Upper lobe of right lung (tissue), 1 donor: ENCODE measurements at places on chromosomes 6 and 20. TPM values are rescaled to one million over a fixed set of nuclear protein-coding genes. Genes with fewer than 3 reads are reported as not detected.
A peak's percentile ranks its signal among the peaks of the same experiment; 100 is the strongest.

GRCh38 chr20:5973172-5973571, 22.7 kb downstream of the MCM8 start:
- no peak overlapping the region for H3K4me3 ChIP-seq
- DNase-seq = no peak
- peaks cover 3% of the 10 kb centered on the region for H3K36me3 ChIP-seq
- H3K27me3 ChIP-seq = no peaks in the 10 kb centered on the region

- peaks cover 13% of the 10 kb centered on the region for H3K4me1 ChIP-seq
- H3K36me3 ChIP-seq = no peaks in the 10 kb centered on the region
- H3K27me3 ChIP-seq = peaks cover 15% of the 10 kb centered on the region
- H3K27ac ChIP-seq = no peak overlapping the region
- DNase-seq = peak; percentile 65
Measured at GRCh38 chr20:35604449-35604747, 11.2 kb upstream of the SPAG4 start.

GRCh38 chr6:16474772-16475493, 236.5 kb downstream of the GMPR start:
- peaks cover 17% of the 10 kb centered on the region for H3K4me1 ChIP-seq
- no peak overlapping the region for H3K4me3 ChIP-seq
- no peaks in the 10 kb centered on the region for H3K27me3 ChIP-seq

GRCh38 chr6:57162028-57162427, 10.1 kb upstream of the BAG2 start:
- no peak overlapping the region for H3K27ac ChIP-seq
- DNase-seq = no peak
- H3K36me3 ChIP-seq = peaks cover 24% of the 10 kb centered on the region
- H3K27me3 ChIP-seq = no peaks in the 10 kb centered on the region

DNA sequence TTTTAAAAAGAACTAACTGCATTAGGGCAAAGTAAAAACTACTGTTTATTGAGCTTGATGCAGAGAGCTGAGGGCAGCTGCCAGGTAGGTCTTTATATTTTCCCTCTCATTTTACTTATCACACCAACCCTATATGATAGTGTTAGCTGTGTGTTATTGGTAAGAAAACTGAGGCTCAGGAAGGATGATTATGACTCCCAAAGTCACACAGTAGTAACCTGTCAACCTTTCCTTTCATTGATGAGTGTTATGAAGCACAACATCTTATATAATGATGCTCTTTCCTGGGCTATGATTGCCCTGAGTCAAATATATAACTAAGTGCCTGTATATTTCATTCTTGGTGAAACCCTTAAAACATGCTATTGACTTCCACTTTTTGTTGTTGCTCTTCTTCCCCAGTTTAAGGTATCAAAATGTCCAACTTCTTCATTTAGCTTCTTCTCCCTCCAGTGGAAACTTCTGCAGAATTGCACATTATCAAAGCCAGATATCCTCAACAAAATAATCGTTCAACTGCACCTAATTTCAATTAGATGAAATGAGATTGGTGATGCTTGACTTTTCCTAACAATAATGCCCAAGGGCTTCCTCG, 8.1 kb downstream of the GFOD1 start:
- no peak overlapping the region for H3K4me3 ChIP-seq
- no peaks in the 10 kb centered on the region for H3K36me3 ChIP-seq
- no peak for DNase-seq

The CRISP2 gene
- not detected for total RNA-seq

DNA sequence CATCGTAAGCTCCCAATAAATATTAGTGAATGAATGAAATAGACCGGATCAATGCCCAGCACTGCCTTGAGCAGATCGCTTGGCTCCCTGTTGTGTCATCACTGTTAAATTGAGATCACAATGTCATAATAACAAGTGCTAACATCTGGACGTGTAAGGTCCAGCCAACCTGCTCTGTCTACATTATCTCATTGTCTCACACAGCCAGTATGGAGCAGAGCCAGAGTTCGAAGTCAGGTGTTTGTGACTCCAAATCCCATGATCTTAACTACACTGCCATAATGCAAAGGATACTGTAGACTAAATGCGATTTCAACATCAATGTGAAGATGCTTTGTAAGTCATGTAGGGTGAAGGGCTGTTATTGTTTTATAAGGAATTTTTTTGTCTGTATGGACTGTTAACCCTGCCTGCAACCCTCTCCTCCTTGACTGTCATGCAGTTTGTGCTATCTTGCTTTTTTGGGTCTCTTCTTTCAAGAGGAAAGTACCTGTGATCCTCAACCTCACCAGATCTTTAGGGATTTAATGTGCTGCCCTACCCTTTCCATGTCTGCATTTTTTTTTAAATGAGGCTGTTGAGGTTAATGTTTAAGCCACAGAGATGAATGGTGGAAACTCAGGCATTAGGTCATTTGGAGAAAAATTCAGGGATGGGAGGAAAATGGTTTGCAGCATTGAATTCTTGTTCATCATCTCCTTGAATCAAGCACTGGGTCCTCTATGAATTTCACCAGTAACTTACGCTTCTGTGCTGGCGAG, 49.0 kb upstream of the OCSTAMP start:
- no peaks in the 10 kb centered on the region for H3K36me3 ChIP-seq
- H3K27me3 ChIP-seq = no peaks in the 10 kb centered on the region
- H3K27ac ChIP-seq = no peak overlapping the region

DNA sequence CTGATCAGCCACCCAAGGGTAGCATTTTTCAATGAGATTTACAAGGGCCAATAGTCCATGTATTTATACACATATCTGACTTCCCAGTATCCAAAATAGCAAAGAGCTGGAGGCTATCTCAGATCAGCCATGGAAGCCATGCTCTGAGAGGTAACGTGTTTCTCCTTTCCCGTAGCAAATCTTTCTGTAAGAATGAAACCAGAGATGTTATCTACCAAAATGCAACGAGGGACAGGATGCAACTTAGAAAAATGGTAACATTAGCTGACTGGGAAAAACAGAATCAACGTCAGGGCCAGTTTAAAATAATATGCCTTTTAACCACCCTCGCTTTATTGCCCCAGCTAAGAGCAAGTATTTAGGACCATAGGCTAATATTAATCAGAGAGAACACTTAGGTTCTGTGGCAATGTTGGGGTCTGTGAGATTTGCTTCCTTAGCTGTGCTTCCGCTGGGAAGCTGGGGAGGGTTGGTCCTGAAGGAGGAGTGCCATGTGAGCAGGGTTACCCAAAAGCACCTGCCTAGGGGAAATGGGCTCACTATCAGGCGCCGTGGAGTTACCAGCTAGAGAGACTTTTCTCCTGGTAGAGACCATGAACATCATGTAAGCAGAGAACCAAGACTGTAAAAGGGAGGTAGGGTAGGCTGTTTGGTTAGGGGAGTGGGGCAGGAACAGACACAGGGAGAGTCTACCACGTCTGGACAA, 1.2 kb downstream of the ZNF831 start:
- no peaks in the 10 kb centered on the region for H3K4me1 ChIP-seq
- peak overlapping the region; percentile 64 for H3K27ac ChIP-seq
- H3K4me3 ChIP-seq = no peak overlapping the region
- no peak for DNase-seq
- H3K27me3 ChIP-seq = no peaks in the 10 kb centered on the region

The C20orf144 gene
- 0.23 TPM for total RNA-seq

DNA sequence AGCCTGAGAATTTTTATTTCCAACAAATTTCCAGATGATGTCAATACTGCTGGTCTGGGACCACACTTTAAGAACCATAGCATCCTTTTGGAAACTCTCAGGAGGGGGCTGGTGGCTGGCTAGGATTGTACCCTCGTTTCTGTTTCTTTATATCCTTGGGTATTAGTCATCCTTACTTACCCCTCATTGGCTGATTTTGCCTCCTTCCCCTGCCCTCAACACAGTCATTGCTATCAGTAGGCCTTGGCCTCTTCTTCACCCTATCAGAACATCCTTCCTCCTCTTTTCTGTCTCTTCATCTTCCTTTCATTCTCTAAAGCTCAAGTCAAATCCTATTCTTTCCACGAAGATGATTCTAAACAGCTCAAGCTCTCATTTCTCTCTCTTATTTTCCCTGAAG, 148.5 kb downstream of the ELOVL4 start:
- H3K4me3 ChIP-seq = no peak overlapping the region
- no peaks in the 10 kb centered on the region for H3K36me3 ChIP-seq

DNA sequence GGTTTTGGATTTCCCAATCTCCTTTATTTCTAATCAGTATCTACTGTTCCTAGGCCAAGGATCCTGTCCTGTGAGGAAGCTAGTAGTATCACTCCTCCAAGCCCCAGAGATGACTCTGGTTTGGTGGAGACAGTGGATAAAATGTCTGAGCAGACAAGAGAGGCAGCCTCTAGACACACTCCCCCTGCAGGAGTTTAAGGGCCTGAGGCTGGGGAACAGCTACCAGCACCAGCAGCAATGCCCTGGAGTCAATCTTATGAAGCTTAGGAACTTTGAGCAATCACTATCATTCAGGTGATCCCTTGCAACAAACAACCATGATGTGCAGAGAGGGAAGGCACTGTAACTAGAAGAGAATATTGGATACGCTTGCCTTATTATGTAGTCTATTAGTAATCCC, 384.7 kb upstream of the ID4 start:
- H3K4me1 ChIP-seq = no peaks in the 10 kb centered on the region
- H3K36me3 ChIP-seq = no peaks in the 10 kb centered on the region
- H3K27me3 ChIP-seq = no peaks in the 10 kb centered on the region
- H3K27ac ChIP-seq = no peak overlapping the region

- DNase-seq = no peak
- H3K27ac ChIP-seq = no peak overlapping the region
- H3K4me1 ChIP-seq = no peaks in the 10 kb centered on the region
- no peaks in the 10 kb centered on the region for H3K27me3 ChIP-seq
Measured at GRCh38 chr20:47859278-47859677, 74.0 kb upstream of the SULF2 start.

- H3K27ac ChIP-seq = no peak overlapping the region
- DNase-seq = no peak
- no peaks in the 10 kb centered on the region for H3K36me3 ChIP-seq
- no peaks in the 10 kb centered on the region for H3K27me3 ChIP-seq
- no peak overlapping the region for H3K4me3 ChIP-seq
Measured at GRCh38 chr6:53581856-53582255, 37.0 kb upstream of the GCLC start.

DNA sequence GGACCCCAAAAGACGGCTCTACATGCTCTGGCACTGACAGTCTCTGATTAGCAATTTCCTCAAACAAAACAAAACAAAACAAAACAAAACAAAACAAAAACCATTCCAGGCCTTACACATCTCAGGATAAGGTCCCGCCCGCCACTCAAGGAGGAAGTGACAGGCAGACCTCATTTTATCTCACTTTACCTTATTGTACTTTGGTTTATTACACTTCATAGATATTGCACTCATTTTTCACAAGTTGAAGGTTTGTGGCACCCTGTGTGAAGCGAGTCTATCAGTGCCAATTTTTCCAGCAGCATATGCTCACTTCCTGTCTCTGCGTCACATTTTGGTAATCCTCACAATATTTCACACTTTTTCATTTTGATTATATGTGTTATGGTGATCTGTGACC, 15.2 kb downstream of the ZBP1 start:
- no peaks in the 10 kb centered on the region for H3K36me3 ChIP-seq
- no peaks in the 10 kb centered on the region for H3K27me3 ChIP-seq
- no peak overlapping the region for H3K4me3 ChIP-seq
- no peak overlapping the region for H3K27ac ChIP-seq
- H3K4me1 ChIP-seq = no peaks in the 10 kb centered on the region
- no peak for DNase-seq

GRCh38 chr6:15267221-15267620, 21.4 kb downstream of the JARID2 start:
- DNase-seq = no peak
- H3K36me3 ChIP-seq = no peaks in the 10 kb centered on the region

GRCh38 chr6:13689511-13690256, 22.0 kb downstream of the RANBP9 start:
- no peaks in the 10 kb centered on the region for H3K36me3 ChIP-seq
- H3K4me1 ChIP-seq = peaks cover 26% of the 10 kb centered on the region
- no peak for DNase-seq
- no peak overlapping the region for H3K27ac ChIP-seq

GRCh38 chr20:20836836-20837235, 124.4 kb upstream of the RALGAPA2 start:
- no peak overlapping the region for H3K4me3 ChIP-seq
- H3K27ac ChIP-seq = no peak overlapping the region
- peaks cover 4% of the 10 kb centered on the region for H3K27me3 ChIP-seq
- no peaks in the 10 kb centered on the region for H3K4me1 ChIP-seq
- no peaks in the 10 kb centered on the region for H3K36me3 ChIP-seq

- DNase-seq = no peak
- no peaks in the 10 kb centered on the region for H3K27me3 ChIP-seq
- H3K4me3 ChIP-seq = no peak overlapping the region
- H3K36me3 ChIP-seq = no peaks in the 10 kb centered on the region
- no peak overlapping the region for H3K27ac ChIP-seq
Measured at GRCh38 chr6:9710574-9710973, 704.3 kb downstream of the TFAP2A start.

- no peaks in the 10 kb centered on the region for H3K36me3 ChIP-seq
- no peaks in the 10 kb centered on the region for H3K4me1 ChIP-seq
Measured at GRCh38 chr20:13844296-13844695, 59.5 kb downstream of the NDUFAF5 start.

GRCh38 chr6:4510906-4511640, 265.1 kb upstream of the CDYL start:
- H3K36me3 ChIP-seq = no peaks in the 10 kb centered on the region
- no peaks in the 10 kb centered on the region for H3K27me3 ChIP-seq
- H3K4me3 ChIP-seq = no peak overlapping the region
- H3K4me1 ChIP-seq = no peaks in the 10 kb centered on the region
- no peak for DNase-seq

- no peak for DNase-seq
- no peaks in the 10 kb centered on the region for H3K27me3 ChIP-seq
- H3K27ac ChIP-seq = no peak overlapping the region
- no peaks in the 10 kb centered on the region for H3K4me1 ChIP-seq
- no peak overlapping the region for H3K4me3 ChIP-seq
Measured at GRCh38 chr6:71977884-71978283, 91.5 kb downstream of the RIMS1 start.

- H3K4me1 ChIP-seq = no peaks in the 10 kb centered on the region
- no peak overlapping the region for H3K4me3 ChIP-seq
- H3K27ac ChIP-seq = no peak overlapping the region
- DNase-seq = no peak
- no peaks in the 10 kb centered on the region for H3K36me3 ChIP-seq
Measured at GRCh38 chr6:12913201-12913600, 196.6 kb downstream of the PHACTR1 start.

The FNDC11 gene
- 0.32 TPM for total RNA-seq

DNA sequence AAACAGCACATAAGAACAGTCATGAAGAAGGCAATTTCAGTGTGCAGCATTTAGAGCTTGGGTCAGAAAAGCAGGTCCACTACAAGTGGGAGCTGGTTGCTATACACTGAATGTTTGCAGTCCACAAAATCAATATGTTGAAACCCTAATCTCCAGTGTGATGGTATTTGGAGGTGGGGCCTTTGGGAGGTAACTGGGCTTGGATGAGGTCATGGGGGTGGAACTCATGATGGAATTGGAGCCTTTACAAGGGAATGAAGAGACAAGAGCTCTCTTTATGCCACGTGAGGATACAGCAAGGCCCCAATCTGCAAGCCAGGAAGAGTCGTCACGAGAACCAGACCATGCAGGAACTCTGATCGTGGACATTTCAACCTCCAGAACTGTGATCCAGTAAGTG, 216.7 kb upstream of the SLC35B3 start:
- H3K4me1 ChIP-seq = no peaks in the 10 kb centered on the region
- DNase-seq = no peak
- no peak overlapping the region for H3K27ac ChIP-seq
- no peak overlapping the region for H3K4me3 ChIP-seq
- no peaks in the 10 kb centered on the region for H3K27me3 ChIP-seq

The TEAD3 gene
- total RNA-seq = 23.4 TPM

GRCh38 chr6:5540370-5540769, 279.1 kb downstream of the FARS2 start:
- H3K27me3 ChIP-seq = no peaks in the 10 kb centered on the region
- H3K4me3 ChIP-seq = no peak overlapping the region
- no peaks in the 10 kb centered on the region for H3K36me3 ChIP-seq
- no peaks in the 10 kb centered on the region for H3K4me1 ChIP-seq
- no peak for DNase-seq
- H3K27ac ChIP-seq = no peak overlapping the region
